ENCODE measurements at places on chromosomes 7 and 10.

DNA sequence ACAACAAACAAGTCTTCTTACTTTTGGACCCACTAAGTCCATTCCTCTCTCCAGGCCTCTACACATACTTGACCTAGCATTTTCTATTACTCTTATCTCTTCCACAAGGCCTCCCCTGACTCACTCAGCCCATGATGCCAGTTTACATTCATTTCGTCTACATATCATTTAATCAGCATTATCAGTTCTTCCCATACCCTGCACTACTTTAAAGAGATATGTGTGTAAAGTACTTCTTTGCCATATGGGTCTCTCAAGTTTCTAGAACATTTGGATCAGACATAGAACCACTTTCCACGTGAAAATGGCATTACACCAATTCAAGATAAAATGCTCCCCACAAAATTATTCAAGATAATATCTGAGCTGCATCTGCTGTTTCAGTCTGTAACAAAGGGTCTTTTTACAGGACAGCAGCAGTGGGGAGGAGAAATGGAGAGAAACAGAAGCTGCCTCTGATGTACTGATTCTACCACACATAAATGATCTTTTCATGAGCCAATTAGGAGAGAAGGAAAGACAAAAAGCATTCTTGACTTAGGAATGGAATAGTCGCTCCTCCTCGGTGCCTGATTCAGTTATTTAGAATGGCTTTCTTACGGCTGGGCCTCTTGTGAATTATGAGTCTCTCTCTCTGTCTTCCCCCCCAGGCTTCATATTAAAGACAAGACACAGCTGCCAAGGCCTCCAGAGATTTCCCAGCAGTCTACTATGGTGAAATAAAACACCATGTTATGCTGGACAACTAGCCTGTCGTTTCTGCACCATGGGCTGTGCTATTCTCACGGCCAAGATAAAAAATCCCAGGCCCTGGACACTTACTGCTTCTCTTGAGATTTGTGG lies 46.9 kb upstream of the SEPTIN7 start:
- DNase-seq, result no peak

GRCh38 chr7:46606761-46607160 lies 685.7 kb upstream of the IGFBP3 start:
- no peak for DNase-seq

GRCh38 chr10:112002206-112002605 lies 181.4 kb downstream of the GPAM start:
- DNase-seq, result no peak

GRCh38 chr10:100338434-100339036 lies 8.5 kb upstream of the SCD start:
- no peak for DNase-seq

- DNase-seq, result no peak
Observed at GRCh38 chr10:513393-513792, 176.1 kb downstream of the DIP2C start.

DNA sequence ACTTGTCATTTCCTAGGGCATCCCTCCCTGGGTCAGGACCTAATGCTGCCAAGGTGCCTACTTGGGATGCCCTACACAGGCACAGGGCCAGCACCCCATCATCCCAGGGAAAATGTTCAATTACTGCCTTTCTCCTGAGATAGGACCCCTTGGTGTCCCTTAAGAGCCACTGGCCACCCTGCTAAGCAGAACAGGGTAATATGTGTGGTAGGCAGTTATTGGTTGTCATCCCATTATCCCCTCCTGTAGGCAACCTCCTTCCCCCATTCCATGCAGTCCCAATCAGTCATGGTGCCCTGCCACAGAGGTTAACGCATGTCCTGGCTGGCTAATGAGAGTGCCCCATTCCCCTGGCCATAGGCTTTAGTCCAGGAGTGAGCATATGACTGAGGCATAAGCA lies 53.2 kb downstream of the PRLHR start:
- DNase-seq, result no peak

GRCh38 chr7:55966851-55967250 lies 2.5 kb downstream of the NIPSNAP2 start:
- no peak for DNase-seq

- no peak for DNase-seq
Observed at GRCh38 chr10:12919574-12919973, 81.9 kb downstream of the CCDC3 start.

DNA sequence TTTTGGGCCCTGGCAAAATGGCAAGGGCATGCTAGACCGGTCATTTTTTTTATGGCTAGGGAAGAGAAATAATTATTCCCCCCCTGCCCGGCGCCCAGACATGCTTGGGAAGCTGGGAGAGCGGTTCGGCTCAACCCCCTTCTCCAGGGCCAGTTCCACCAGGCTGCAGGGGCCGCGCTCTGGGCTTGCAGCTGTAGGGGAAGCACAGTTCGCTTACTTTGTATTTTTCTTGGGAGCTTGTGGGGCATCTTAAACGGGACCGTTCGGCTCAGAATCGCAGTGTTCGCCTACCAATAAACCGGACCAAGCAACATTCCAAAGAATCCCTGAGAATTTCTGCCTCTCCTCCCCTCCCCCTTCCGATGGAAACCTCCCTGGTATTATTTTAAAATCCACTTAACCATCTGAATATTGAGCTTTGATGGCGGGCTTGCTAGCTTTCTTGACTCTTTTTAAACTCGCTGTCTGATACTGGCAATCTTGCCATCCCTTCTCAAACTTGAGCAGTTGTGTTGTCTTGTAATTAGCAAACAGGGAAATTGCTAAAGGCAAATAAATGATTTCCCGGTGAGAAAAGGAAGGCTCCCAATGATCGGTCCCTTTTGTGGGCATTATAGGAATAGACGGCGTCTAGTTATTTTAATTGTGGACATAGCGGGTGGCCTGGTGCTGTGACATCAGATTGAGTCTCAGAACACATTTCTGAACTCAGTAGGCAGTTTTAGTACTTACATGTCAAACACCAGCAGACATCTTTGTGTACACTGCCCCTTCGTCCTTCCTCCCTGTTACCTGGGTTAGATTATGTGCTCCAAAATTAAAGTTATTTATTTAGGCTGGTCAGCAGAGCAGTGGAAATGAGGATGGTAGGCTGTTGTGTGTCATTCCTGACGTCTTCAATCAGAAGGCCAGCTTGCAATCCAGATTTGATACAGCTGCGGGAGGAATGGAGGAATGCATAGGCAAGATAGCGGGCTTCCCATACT lies 3.4 kb downstream of the TCF7L2 start:
- no peak for DNase-seq

DNA sequence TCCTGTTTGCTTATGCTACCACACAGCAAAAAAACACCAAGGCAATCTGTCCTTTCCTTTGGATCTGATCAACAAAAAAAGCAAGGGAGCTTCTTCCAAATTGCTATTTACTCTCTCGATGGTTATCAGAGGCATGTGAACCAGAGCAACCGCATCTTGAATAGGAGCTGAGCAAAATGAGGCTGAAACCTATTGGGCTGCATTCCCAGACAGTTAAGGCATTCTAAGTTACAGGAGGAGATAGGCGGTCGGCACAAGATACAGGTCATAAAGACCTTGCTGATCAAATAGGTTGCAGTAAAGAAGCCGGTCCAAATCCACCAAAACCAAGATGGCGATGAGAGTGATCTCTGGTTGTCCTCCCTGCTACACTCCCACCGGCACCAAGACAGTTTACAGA lies 76.8 kb upstream of the FRMD4A start:
- DNase-seq, result no peak

GRCh38 chr7:142898377-142899170 lies 13.0 kb upstream of the TRPV6 start:
- no peak for DNase-seq

GRCh38 chr7:8773518-8773917 lies 340.1 kb downstream of the NXPH1 start:
- no peak for DNase-seq

DNA sequence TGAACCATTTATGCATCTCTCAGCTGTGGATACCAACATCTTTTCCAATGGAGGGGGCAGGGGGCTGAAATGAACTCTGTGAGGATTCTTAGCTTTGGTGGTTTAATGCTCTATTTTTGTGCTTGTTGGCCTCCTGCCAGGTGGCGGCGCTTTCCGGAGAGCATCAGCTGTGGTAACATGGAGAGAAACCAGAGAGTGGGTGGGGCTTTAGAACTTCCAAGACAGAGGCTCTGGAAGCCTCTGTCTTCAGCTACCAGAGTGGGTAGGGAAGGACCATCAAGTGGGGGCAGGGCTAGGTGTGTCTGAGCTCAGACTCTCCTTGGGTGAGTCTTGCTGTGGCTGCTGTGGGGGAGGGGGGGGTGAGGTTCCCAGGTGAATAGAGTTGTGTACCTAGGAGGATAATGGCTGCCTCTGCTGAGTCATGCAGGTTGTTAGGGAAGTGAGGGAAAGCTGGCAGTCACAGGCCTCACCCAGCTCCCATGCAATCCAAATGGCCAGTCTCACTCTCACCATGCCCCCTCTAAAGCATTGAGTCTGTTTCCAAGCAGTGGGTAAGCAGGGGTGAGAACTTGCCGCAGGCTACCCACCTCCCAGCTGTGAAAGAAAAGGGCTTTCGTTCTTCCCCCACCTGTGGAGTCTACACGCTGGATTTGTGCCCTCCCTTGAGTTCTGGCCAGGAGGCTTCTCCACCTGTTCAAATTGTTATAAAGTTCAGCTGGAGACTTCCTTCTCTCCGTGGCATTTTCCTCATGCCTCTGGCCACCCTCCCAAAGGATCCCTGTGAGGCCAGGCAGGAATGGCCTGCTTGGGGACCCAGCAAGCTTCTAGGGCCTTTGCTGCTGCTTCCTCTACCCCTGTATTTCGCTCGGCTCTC lies 527.0 kb downstream of the NEBL start:
- no peak for DNase-seq
